ENCODE measurements at places on chromosomes 7 and 10. TPM values are rescaled to one million over a fixed set of nuclear protein-coding genes. Genes with fewer than 3 reads are reported as not detected.
A peak's percentile ranks its signal among the peaks of the same experiment; 100 is the strongest.

The CYP2E1 gene
- polyA plus RNA-seq = 1.7 TPM

DNA sequence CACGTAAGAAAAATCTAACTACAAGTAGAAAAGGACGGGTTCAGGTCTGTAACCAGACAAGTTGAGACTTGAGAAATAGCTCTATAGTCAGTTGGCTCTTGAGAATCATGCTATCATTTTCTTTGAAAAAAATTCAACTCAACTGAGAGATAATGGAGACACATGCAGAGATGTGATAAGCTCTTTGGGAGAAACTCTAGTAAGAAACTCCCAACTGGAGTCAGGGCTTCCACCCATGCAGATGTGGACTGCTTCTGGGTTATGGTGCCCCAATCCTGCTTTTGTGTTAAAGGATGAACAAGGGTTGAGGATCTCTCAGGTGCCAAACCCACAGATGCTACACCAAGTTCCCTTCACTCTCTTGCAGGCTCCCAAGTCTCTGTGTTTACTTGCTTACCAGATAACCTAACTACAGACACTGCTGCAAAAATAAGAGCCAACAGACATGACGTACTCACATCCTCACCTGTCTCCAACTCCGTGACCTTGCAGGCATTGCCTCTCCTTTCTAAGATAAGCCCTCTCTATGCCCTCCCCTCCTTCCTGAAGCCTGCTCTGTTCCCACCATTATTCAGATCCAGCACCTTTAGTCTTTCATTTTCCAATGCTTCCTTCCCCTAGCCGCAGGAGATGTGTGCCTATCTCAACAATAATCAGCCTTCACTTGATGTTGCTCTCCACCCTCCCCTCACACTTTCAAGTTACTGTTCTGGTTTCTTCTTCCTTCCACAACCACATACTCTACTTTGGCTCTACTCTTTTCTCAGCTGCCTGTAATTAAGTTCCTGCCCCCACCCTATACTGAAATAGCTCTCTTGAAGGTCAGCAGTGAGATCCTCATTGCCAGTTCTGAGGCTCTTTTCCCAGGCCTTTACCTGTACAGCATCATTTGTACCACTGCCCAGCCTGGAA is 130.0 kb downstream of the ICA1 start:
- DNase-seq = no peak

DNA sequence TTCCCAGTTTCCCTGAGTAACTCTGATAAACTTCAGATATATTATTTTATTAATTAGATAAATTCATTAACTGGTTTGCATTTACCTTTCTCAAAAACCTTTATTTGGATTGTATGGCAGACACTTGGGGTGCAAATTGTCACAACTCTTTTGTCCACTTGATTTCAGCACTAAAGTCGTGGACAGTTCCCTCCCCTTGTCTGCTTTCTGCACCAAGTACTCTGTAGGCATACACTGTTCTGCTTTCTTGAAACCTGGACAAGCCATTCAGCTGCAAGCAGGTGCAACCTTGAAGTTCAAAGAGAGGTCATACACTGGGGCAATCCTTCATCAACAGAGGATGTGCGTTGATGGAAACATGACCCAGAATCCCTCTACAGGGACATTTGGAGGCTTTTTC is 162.9 kb downstream of the ARL5B start:
- peak; percentile 66 for DNase-seq

GRCh38 chr7:4845740-4846142 is 16.1 kb downstream of the PAPOLB start:
- peak; percentile 45 for DNase-seq

DNA sequence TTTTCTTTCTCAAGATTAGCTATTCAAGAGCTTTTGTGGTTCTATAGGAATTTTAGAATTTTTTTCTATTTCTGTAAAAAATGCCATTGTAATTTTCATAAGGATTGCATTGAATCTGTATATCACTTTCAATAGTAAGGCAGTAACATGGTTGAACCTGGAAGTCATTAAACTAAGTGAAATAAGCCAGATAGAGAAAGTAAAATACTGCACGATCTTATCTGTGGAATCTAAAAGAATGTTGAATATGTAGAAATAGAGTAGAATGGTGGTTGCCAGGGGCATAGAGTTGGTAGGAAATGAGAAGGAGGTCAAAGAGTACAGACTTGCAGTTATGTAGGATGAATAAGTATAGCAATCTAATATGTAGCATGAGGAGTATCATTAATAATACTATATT is 1073.5 kb upstream of the LRRN3 start:
- no peak for DNase-seq

GRCh38 chr10:79286318-79286951 is 60.8 kb upstream of the PPIF start:
- no peak for DNase-seq

GRCh38 chr7:80066639-80067038 is 68.0 kb upstream of the GNAI1 start:
- DNase-seq = no peak
